HS-5 (cell line): ENCODE measurements at places on chromosomes 12 and 14.
A peak's percentile ranks its signal among the peaks of the same experiment; 100 is the strongest.

GRCh38 chr14:77094672-77095284, 3.3 kb upstream of the CIPC start:
- peak; percentile 44 for DNase-seq

DNA sequence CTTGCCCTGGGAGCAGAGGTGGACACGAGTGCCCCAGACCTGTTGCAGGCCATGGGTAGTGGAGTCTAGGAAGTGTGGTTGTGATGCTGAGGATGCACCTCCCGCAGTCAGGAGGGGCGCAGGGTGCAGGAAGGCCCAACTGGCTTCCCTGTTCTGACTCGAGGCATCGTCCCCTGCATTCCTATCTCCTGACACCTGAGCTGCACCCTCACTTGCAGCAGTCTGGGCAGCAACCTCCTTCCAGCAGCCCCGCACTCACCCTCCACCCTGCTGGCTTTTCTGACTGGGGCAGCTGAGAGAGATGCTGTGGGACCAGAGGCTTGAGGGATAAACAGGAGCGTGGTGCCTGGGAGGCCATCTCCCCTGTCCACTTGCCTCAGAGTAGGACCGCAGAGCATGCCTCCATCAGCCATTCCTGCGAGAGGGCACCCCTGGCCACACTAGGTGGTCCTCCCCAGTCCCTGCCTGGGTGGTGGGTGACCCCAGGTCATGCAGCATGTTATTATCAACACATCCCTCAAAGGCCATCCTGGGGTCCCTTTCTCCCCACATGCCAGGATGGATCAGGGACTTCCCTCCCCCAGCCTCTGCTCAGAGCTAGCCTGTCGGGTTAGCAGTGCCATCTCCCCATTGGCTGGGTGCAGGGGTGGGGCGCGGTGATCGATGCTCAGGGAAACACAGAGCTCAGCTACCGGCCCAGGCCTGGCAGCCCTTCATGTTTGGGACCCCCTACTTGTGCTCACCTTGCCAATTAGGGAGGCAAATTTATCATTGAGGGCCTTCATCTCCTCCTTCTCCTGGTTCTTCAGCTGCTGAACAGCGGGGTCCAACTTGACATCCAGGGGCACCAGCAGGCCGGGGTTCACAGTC, 719 bp downstream of the KRT80 start:
- DNase-seq = no peak

GRCh38 chr14:50018201-50018932, 98.0 kb downstream of the VCPKMT start:
- no peak for DNase-seq

DNA sequence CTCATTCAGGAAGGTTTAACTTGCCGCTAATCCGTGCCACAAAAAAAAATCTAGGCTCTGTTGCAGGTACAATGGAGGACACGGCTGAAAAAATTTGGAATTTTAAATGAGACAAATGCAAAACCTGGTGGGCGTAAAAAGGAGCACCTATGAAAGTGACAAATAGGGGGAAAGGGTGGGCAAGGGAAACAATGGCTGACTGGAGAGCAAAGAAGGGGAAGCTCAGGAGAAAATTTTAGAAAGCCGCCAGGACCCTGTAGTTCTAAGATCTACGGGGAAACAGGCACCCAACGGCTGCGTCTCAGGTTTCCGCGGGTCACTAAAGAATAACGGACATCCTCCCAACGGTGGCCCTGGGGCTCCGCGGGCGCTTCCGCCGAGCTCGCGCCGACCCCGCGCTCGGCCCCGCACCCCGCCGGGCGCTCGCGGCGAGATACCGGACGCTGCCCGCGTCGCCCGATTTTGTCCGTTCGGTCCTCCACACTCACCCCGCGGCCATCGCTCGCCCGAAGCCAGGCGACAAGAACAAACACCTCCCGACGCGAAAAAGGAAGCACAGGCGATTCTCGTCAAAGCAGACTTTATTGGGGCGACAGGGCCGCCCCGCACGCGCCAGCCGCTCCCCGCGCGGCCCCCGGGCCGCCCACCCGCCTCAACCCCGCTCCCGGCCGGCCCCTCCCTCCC, 1.1 kb upstream of the YY1 start:
- DNase-seq = no peak

DNA sequence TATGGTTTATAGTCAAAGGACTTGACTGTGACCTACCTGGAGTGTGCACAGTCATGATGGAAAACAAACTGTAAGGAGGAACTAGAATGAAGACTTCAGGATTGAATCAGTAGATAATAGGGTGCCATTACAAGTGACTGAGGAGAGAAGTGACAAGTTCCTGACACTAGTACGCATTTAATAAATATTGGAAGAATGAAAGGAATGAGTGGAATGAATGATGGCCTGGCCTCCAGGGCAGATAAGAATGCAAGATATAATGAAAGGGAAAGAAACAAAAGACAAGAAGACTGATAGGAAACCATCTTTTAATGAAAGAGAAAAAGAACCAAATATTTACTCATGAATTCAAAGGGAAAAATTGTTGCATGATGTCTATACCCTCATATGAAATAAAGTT, 44.7 kb upstream of the NEDD1 start:
- no peak for DNase-seq

GRCh38 chr12:82805812-82806497, 119.2 kb downstream of the TMTC2 start:
- DNase-seq = peak; percentile 3
